ENCODE measurements at places on chromosomes 3 and 15. TPM values are rescaled to one million over a fixed set of nuclear protein-coding genes. Genes with fewer than 3 reads are reported as not detected.

Gene CHL1
- total RNA-seq: 16.0 TPM

Gene FBXO40
- total RNA-seq: 0.09 TPM

Gene C3orf49
- total RNA-seq: not detected

Gene MYZAP
- total RNA-seq: 30.9 TPM

Gene FSD2
- not detected for total RNA-seq

Gene GNAI2
- 321 TPM for total RNA-seq

Gene SPATA12
- total RNA-seq: 0.38 TPM

Gene CIDEC
- not detected for total RNA-seq

Gene GLCE
- 23.8 TPM for total RNA-seq
